ENCODE measurements at places on chromosomes 4 and X.

DNA sequence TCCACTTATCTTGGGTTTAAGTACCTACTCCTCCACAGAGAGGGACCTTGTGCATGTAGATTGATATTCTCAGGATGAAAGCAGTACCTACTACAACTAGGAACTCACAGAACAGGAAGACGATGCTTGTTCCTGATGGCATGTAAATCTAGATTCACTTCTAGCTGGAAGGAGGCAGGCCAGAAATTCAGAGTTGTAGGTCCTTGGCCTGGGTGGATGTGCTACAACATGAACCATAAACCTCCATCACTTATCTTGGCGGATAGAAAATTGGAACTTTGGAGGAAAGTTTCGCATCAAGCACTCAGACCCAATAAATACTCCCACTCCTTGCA, 9.3 kb upstream of the SMIM20 start:
- no peak for DNase-seq

GRCh38 chr4:121127100-121127499, 37.0 kb downstream of the TNIP3 start:
- DNase-seq: no peak

DNA sequence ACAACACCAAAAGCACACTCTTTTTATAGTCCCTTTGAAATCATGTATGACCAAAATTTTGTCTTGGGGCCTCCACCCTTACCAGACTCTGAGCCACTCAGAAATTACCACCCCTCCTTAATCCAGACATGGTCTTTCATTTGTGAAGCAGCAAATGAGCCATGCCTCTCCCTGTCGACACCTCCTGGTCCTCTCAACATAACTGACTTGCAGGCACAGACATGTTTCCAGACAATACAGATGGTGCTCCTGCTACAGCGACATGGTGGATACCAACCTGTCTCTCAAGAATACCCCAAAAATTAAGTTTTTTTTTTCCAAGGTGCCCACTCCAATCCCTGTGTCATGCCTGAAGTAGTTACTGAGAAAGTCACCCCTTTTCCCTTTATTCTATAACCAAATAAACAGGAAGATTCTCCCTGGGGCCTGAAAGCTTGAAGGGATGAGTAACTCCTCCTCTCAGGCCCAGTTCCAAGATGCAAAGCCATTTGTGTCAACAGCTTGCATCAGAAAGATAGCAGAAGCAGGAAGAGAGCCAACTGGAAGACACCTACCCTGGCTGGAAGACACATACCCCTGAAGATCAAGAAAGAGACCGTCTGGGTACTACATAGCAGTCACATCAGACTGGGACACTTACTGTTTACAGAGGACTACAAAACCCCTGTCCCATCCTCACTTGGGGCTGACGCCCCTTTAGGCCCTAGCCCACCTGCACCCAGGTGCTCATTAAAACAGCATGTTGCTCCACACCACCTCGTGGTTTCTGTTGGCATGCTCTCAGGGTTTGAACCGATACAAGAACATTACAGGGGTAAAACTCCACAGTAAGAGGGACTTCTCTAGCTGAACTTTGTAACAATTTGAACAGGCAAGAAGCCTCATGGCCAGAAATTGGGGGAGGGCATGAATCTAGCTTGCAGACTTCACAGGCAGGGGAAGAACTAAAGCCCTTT, 5.5 kb upstream of the UGT2B17 start:
- DNase-seq: no peak

- DNase-seq: no peak
Observed at GRCh38 chr4:81905971-81906370, 434.3 kb upstream of the RASGEF1B start.

DNA sequence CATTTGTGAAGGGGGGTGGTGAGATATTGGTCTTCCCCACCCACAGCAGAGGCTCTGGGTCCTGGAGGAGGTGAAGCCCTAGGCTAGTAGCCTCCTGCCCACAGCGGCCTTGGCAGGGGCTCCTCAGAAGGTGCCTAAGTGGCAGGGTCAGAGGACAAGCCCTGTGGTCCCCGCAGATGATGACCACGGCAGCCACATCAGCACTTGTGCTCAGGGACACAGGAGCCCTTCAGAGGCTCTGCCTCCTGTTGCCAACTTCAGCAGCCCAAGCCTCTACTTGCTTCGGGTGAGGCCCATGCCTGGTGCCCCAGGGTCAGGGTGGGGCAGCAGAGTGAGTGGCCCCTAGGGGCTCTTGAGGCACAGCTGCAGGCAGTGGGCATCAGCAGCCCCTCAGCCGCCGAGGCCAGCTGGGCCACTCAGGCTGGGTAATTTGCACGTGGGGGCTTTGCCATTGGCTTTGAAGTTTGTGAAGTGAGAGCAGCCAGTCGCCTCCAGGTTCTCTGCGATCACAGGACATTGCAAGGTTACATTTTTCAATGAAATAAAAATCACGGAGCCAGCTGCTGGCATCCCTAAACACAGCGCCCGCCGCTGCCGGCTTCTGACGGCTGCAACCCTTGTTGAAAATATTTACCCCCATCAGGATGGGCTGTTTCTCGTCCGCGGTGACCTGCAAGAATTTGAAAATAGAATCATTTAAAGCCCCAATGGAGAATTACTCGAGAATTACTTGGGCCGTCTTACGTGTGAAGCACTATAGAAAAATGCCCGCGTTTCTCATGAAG, 108.5 kb downstream of the HMX1 start:
- no peak for DNase-seq

- DNase-seq: no peak
Observed at GRCh38 chr4:174349156-174349555, 65.4 kb downstream of the CEP44 start.

DNA sequence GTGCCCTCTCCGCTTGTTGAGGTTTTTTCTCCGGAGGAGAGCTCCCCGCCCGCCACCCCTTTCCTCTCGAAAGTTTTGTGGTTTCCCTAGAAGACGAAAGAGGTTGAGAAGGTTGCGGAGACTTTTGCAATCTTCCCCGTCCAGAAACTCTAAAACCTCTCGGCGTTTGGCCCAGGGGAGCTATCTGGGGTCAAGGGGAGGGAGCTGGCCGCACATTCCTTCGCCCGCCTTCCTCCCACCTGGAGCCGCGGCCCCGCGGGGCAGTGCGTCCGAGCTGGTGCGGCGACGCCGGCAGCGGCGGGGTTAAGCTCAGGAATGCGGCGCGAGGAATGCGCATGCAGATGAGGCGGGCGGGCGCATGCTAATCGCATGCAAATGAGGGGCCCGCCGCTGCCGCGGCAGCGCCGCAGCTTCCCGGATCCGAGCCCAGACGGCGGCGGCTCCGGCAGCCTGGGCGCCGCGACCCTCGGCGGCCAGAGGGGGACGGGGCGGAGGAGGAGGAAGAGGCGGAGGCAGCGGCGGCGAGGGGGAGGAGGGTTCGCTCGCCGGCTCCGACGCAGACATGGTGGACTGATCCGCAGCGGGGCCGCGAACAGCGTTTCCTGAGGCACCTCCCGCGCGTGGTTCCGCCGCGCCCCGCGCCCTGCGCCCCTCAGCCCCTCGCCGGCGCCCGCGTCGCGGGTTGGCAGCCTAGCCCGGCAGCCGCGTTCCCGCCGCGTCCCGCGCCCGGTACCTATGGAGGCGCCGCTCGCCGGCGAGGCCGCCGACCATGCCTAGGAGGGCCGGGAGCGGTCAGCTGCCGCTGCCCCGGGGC, at the start of gene WWC2:
Gene WWC2, plus strand, starts transcription at position 535 of the 814 bp plus-strand sequence. Its CDS starts 235 bp downstream, at position 770.
- peak; percentile 40 for DNase-seq

GRCh38 chr4:94127707-94128328, 79.8 kb upstream of the SMARCAD1 start:
- DNase-seq: no peak

DNA sequence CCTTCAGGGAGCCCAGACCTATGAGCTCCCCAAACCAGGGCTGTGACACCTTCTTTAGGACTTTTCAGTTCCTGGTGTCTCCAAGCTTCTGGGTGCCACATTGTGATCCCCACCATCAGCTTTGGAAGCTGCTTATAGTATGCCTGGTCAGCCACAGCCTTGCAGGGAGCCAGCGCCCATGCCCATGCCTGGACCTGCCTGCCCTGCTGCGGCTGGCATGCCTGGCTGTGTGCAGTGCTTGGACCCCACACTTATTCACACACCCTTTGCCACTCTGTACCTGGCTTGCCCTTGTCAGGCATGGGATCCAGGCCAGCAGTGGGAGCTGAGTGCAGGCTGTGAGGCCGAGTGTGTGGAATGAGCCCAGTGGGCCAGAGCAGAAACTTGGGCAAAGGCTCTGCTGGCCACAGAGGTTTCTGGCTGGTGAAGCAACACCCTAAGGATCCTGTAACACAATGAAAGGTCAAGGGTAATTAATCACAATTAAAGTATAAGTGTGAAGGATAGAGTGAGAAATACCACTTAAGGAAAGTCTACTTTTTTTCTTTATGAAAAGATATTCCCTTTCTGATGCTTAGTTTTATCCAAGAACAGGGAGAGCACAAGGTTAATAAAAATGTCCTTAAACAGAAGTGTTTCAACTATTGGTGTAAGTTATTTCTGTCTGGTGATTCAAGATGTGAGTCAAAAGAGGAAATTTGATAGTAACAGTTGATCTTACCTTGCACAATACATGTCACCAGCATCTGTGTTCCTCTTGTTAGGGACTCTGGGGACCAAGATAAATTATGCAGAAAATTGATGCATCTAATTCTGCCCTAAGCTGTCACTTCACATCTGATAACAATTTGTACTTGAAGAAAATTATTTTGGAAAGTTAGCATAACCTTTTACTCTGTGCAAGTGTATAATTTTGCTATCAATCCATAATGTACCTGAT, 161.8 kb downstream of the FAM47A start:
- no peak for DNase-seq

DNA sequence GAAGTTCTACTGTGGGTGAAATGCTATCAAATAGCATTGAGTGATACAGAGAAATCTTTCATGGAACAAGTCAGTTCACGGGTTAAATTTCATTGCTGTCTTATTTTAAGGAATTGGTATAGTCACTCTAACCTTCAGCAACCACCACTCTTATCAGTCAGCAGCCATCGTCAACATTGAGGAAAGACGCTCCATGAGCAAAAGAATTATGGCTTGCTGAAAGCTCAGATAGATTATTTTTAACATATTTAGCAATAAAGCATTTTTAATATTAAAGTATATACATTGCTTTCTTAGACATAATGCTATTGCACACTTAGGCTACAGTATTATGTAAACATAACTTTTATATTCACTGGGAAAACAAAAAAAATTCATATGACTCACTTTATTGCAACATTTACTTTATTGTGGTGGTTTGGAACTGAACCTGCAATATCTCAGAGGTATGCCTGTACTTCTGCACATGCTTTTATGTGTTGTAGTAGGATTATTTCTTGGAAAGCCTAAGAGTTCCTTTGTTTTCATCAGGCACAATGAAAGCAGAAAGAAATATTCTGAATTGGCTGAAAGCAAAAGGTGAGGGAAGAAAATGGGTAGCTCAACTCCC, 586.7 kb downstream of the GBA3 start:
- no peak for DNase-seq

- no peak for DNase-seq
Observed at GRCh38 chr4:123102897-123103471, 180.6 kb upstream of the NUDT6 start.

DNA sequence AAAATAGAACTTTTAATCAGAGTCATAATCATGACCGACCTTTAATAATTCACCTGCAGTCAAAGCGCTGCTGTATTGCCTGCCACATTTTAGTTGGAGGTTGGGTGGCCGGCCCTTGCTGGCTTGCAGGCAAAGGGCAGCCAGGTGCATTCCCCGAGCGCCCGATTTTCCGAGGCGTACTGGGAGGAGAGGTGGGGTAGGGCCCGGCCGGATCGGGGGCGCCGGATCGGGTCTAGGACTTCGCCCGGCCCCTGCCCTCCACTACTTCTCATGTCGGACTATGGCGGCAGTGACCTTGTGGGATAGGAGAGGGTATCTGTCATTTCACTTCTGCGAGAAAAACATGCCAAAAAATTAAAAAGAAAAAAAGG, 2.5 kb upstream of the RS1 start:
- no peak for DNase-seq

Data from HS-27A (cell line).